ENCODE measurements at places on chromosomes 16 and 17.

DNA sequence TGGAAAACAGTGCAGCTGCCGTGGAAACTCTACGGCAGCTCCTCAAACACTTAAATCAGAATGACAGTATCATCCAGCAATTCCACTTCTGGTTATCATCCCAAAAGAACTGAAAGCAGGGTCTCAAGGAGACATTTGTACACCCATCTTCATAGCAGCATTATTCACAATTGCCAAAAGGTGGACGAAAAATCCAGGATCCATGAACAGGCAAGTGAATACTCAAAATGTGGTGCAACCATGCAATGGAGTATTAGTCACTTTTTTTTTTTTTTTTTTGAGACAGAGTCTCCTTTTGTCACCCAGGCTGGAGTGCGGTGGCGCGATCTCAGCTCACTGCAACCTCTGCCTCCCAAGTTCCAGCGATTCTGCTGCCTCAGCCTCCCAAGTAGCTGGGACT, 10.6 kb upstream of the AATK start:
- no peak for DNase-seq

- DNase-seq: no peak
These were observed 178.0 kb downstream of the ABCC12 start for GRCh38 chr16:47977802-47978201.

DNA sequence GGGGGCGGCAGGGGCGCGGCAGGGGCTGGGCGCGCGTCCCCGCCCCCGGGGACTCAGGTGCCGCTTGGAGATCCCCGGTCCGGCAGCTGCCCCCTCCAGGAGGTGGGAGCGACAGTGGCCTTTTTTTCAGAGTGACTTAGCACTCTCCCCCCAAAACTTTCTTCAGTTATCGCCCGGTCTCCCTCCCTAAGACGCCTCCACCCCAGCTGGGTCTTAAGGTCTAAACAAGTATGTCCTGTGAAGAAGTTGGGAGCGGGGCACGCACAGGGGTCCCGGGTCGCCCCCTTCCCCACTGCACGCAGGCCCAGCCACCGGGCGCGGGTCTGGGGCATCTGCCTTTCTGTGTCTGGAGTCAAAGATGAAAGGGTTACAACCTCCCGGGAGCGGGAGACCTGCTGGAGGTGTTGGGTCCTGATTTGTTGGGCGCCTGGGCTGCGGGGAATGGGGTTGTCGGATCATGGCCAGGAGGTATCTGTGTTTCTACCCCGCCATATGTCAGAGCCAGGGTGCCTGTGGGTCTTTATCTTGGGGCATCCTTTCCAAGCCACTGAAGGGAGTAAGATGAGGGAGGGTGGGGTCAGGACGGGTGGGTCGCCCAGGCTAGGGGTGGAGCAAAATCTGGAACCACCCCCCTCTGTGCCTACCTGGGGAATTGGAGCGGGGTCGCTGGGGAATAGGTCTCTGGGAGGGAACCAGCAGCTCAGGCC, 757 bp downstream of the FMNL1 start:
- no peak for DNase-seq

GRCh38 chr17:78379131-78379491, 662 bp downstream of the PGS1 start:
- no peak for DNase-seq

DNA sequence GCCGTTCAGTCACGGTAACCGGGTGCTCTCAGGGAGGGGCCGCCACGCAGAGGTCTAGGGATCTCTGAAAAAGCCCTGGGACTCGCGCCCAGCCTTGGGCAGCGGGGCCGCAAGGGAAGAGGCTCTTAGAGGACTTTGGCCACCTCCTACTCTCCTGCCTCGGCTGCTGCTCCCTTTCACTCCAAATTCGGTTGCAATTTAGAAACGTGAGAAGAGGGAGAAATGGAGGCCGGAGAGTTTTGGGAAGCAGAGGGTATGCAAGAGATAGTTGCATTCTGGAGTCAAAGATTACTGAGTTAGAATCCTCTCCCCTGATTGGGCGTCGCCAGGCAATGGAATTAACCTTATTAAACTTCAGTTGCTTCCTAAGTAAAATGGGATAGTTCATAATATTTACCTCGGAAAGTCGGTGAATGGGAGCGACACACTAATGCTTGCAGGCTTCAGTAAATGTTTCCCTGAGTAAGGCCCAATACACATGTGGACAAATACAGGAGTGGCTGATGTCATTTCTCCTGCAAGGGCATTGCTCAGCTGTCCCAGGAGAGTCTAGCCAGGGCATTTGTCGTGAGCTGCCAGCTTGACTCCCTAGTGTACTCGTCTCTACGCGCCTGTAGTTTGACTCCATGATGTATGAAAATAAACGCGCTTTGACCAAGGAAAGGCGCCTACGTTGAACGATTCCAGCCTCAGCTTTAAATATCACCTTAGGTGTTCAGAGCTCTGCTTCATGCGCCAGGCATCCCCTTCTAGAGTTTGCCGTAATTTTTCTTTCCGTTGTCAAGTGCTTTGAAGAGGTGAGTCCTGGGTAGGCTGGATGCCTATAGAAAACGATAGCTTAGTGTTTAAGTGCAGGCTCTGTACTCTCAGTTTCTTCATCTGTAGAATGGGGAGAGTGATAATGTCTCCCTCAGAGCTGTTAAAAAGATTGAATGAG, 667 bp downstream of the OGFOD1 start:
- DNase-seq: no peak

DNA sequence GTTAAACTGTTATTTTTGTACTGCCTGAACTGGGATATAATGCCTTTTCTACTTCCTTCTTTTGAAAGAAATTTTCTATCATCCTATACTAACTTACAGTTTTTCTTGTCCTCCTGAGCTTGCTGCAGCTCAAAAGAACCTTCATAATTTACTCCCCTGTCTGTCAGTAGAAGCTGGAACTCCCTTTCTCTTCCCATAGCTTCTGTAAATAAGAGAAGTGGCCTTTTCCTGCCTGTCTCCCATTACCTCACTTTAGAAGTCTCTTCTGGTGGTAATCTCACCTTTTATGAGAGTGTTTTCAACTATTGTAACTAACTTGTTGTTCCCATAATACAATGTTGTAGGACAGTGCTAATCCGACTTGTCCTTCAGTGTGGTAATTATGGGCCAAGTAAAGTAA, 246.7 kb upstream of the TBX2 start:
- DNase-seq: no peak

GRCh38 chr17:79406316-79406715, 204.5 kb downstream of the RBFOX3 start:
- no peak for DNase-seq

DNA sequence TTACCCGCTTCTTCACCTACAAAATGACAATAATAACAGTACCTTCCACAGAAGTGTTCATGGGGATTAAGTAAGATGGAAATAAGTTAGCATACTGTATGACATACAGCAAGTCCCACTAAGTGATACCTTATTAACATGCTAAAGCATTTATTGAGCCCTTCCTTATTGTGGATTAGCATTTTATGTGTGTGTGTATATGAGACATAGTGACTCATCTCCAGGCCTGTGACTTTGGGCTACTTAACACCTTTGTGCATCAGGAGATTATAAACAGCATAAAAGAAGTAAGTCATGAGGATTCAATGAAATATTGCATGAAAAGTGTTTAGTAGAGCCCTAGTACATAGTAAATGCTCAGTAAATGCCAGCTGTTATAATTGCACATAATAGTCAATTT, 52.9 kb downstream of the CA10 start:
- DNase-seq: no peak

DNA sequence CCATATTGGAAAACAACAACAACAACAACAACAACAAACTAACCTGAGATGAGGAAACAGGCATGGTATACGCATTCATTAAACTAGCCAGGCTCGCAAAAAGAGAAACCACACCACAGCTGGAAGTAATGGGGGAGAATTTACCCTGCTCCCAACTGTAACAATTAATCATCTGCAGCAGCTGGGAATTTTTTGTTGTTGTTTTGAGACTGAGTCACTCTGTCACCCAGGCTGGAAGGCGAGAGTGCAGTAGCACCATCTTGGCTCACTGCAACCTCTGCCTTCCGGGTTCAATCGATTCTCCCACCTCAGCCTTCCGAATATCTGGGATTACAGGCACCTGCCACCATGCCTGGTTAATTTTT, 16.3 kb downstream of the PRPSAP1 start:
- no peak for DNase-seq

DNA sequence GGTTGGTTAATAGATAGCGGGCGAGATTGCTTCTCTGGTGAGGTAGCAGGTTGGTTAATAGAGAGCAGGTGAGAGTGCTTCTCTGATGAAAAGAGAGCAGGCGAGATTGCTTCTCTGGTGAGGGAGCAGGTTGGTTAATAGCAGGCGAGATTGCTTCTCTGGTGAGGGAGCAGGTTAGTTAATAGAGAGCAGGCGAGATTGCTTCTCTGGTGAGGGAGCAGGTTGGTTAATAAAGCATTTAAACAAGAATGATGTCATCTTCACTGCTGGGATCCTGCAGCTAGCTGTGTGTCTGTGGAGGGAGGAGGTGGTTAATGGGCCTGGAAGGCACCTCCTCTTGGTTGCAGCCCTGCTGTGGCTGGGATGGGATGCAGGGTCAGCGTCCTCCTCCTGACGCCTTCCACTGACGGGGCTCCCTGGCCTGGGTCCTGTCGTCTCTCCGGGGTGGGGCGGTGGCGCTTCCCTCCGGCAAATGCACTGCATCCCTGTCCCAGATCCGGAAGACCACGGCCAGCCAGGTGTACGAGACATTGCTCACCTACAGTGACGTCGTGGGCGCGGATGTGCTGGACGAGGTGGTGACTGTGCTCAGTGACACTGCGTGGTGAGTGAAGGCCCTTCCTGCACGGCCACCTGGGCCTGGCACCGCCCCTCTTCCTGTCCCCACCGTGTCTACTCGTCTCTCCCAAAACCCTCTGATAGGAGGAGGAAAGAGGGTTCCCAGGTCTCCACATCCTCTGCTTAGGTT, 99.2 kb upstream of the ZNF750 start:
- no peak for DNase-seq

DNA sequence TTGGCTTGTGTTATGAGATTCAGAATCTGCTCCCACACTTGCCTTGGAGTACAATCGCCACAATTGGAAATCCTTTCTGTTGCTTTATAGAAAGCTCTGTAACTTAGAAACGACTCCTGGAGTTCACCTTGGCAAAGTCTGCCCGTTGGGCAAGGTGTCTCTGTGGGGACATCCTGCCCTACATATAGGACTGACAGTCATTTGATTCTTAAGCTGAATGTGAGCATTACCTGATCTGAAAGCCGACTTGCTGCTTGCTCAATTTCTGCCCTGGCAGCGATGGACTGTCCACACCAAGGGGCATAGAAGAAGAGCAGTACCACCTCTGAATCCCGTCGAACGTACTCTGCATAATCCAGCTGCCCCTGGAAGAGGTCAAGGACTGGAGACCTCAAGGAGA, 6.9 kb downstream of the TXNDC11 start:
- DNase-seq: no peak

DNA sequence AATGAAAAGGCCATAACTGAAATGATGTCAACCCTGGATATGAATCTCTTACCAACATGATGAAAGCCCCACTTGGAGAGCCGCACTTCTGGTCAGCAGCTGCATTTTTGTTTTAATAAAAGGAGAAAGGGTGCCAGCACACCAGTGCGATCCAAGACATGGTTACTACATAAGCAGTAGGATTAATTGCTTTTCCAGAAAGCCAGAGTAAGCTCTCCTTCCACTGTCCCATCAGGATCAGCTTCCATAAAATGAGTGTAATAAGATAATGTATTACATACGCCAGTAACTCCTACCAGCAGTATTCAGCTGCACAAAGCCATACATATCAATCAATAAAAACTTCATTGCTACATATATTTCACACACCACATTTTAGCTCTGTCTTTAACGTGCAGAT, 26.3 kb upstream of the NACA2 start:
- no peak for DNase-seq

GRCh38 chr17:9331279-9332131, 244.1 kb downstream of the STX8 start:
- no peak for DNase-seq

DNA sequence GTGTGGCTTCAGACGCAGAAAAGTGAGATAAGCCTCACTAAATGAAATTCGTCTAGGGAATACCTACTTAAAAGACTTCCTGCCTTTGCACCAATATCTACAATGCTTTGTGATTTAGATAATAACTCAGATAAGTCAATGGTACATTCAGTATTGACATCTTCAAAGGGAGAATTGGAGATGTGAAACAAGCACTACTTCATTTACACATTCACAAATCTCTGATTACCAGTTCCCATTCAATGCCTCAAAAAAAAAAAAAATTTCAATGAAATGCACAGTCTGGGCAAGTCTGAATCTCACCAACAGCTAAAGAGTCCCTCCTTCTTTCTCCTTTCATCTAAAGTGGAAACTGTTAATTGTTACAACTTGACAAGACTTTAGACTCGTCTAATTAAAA, 3.7 kb downstream of the PHF12 start:
- no peak for DNase-seq

GRCh38 chr17:48074322-48075081, 26.3 kb downstream of the NFE2L1 start:
- peak; percentile 24 for DNase-seq

DNA sequence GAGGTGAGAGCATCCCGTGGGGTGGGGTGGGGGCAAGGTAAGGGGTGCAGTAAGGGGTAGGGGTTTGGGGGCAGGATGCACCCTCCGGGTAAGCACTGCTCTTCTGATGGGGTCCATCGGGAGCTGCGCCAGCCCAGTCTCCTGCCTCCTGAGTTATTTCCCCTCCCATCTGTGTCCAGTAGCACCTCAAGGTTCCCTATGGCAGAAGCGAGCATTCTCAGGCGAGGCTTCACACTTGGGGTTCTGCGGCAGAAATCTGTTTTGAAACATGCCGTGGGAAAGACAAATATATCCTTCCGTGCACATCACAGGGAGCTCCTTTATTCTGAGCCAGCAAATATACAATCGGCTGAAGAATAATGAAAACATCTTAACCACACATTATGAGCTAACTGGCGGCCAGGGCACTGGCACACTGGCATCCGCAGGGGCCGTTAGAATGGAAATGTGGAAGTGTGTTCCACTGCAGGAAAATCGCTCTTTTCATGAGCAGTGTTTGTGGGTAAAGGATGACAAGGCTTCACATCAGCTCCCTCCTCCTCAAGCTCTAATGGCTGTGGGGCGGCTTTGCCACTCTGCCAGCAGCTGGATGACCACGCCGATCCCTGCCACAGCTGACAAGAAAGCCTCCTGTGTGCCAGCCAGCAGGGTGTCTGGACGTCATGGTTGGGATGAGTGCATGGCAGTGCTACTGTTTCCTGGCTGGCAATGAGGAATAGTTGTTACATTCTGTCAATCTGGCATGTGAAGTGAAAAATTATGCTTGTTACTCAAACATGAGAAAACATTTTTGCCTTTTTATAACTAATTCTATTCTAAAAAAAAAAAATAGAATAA, 20.0 kb downstream of the MTHFSD start:
- peak; percentile 59 for DNase-seq

GRCh38 chr16:4486126-4486893, 10.1 kb downstream of the HMOX2 start:
- DNase-seq: no peak
